Purkinje cell (primary cell): ENCODE measurements at places on chromosomes 13 and 19. TPM values are rescaled to one million over a fixed set of nuclear protein-coding genes. Genes with fewer than 3 reads are reported as not detected.

The CLDN10 gene
- polyA plus RNA-seq: 48.4 and 63.6 TPM in 2 replicates

The DAND5 gene
- not detected in 2 replicates for polyA plus RNA-seq

The GPR4 gene
- polyA plus RNA-seq: not detected in 2 replicates

The COX7A1 gene
- 639 and 665 TPM in 2 replicates for polyA plus RNA-seq

The PLPPR2 gene
- polyA plus RNA-seq: 8.4 and 12.7 TPM in 2 replicates

The GPC5 gene
- 3.8 and 11.9 TPM in 2 replicates for polyA plus RNA-seq

The ZNF497 gene
- polyA plus RNA-seq: 0.09 and 0.14 TPM in 2 replicates

The ARL11 gene
- not detected in 2 replicates for polyA plus RNA-seq

The GPR183 gene
- polyA plus RNA-seq: 0.32 TPM in 1 of 2 replicates, not detected in the other

The ZBTB32 gene
- polyA plus RNA-seq: not detected in 2 replicates

The ZNF471 gene
- polyA plus RNA-seq: 3.4 and 7.1 TPM in 2 replicates

The ANGPTL8 gene
- not detected in 2 replicates for polyA plus RNA-seq

The TUBA3C gene
- not detected in 2 replicates for polyA plus RNA-seq

The PLIN5 gene
- polyA plus RNA-seq: 0.75 and 0.87 TPM in 2 replicates

The PTPRH gene
- polyA plus RNA-seq: 1.0 TPM in 1 of 2 replicates, not detected in the other

The ZNF799 gene
- 1.3 and 3.7 TPM in 2 replicates for polyA plus RNA-seq

The CEACAM19 gene
- 0.77 TPM in 1 of 2 replicates, not detected in the other for polyA plus RNA-seq

The PEG3 gene
- polyA plus RNA-seq: 78.4 and 112 TPM in 2 replicates

The MCOLN1 gene
- polyA plus RNA-seq: 12.2 TPM in 2 replicates

The KLK15 gene
- not detected in 2 replicates for polyA plus RNA-seq

The IFNL2 gene
- not detected in 2 replicates for polyA plus RNA-seq

The RYR1 gene
- 6.9 and 9.2 TPM in 2 replicates for polyA plus RNA-seq

The DIAPH3 gene
- 2.8 and 4.5 TPM in 2 replicates for polyA plus RNA-seq

The ZNF296 gene
- polyA plus RNA-seq: 0.15 TPM in 1 of 2 replicates, not detected in the other

The DIRAS1 gene
- 0.22 and 1.6 TPM in 2 replicates for polyA plus RNA-seq

The SLC10A2 gene
- not detected in 2 replicates for polyA plus RNA-seq

The JSRP1 gene
- not detected in 2 replicates for polyA plus RNA-seq

The APLP1 gene
- 223 and 377 TPM in 2 replicates for polyA plus RNA-seq

The IRF2BP1 gene
- polyA plus RNA-seq: 0.77 and 1.9 TPM in 2 replicates

The NRTN gene
- polyA plus RNA-seq: not detected in 2 replicates

The IGFL2 gene
- not detected in 2 replicates for polyA plus RNA-seq

The HNRNPUL1 gene
- polyA plus RNA-seq: 14.1 and 15.2 TPM in 2 replicates

The ZNF229 gene
- 3.3 and 5.1 TPM in 2 replicates for polyA plus RNA-seq

The ADGRE3 gene
- polyA plus RNA-seq: not detected in 2 replicates

The CD37 gene
- polyA plus RNA-seq: 0.86 and 9.6 TPM in 2 replicates

The KCNC3 gene
- polyA plus RNA-seq: 6.7 and 9.1 TPM in 2 replicates

The CEACAM1 gene
- 0.32 TPM in 1 of 2 replicates, not detected in the other for polyA plus RNA-seq

The PTH2 gene
- polyA plus RNA-seq: not detected in 2 replicates

The USHBP1 gene
- not detected in 2 replicates for polyA plus RNA-seq

The USPL1 gene
- polyA plus RNA-seq: 14.9 and 18.6 TPM in 2 replicates

The C19orf67 gene
- polyA plus RNA-seq: not detected in 2 replicates

The ZNF136 gene
- polyA plus RNA-seq: 4.0 and 7.6 TPM in 2 replicates

The XPO4 gene
- 8.9 and 11.1 TPM in 2 replicates for polyA plus RNA-seq
